ENCODE measurements at places on chromosomes 16 and 17.

- no peak for DNase-seq
Measured at GRCh38 chr16:10949424-10949970, 5.1 kb downstream of the CLEC16A start.

DNA sequence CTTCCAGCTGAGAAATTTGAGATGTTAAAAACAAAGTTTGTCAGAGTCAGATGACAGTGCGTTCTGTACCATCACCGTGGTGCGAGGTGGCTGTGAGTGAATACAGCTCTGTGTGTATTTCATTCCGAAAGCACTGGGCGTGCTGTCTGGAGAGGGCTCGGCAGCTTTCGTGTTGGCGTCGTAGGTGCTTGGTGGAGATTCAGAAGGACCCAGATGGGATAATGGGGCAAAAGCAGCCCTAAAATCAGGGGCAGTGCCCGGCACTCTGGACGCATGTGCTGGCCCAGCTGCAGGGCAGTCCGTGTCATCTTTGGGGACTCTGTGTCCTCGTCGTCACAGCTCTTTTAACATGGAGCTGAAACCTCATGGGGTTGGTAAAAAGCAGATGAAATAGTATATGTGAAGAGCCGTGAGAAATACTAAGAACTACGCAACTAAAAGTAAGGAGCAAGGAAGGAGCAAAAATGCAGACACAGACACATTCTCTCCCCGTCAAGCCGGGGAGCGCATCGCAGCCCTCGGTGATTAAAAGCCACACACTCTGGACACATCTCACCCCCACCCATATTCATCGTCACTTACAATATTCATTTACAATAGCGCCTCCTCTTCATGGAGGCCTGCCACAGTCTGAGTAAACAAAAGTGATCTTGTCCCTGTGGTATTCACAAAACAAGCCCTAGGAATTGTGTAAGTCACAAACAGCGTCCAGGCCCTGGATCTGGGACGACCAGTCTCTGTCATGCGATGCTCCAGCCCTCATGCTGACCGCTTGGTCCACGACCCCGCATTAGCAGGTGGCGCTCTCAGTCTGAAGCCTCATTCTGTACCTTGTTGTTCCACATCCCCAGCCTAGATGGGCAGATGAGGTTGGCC lies 206.7 kb downstream of the RPTOR start:
- DNase-seq, result no peak

DNA sequence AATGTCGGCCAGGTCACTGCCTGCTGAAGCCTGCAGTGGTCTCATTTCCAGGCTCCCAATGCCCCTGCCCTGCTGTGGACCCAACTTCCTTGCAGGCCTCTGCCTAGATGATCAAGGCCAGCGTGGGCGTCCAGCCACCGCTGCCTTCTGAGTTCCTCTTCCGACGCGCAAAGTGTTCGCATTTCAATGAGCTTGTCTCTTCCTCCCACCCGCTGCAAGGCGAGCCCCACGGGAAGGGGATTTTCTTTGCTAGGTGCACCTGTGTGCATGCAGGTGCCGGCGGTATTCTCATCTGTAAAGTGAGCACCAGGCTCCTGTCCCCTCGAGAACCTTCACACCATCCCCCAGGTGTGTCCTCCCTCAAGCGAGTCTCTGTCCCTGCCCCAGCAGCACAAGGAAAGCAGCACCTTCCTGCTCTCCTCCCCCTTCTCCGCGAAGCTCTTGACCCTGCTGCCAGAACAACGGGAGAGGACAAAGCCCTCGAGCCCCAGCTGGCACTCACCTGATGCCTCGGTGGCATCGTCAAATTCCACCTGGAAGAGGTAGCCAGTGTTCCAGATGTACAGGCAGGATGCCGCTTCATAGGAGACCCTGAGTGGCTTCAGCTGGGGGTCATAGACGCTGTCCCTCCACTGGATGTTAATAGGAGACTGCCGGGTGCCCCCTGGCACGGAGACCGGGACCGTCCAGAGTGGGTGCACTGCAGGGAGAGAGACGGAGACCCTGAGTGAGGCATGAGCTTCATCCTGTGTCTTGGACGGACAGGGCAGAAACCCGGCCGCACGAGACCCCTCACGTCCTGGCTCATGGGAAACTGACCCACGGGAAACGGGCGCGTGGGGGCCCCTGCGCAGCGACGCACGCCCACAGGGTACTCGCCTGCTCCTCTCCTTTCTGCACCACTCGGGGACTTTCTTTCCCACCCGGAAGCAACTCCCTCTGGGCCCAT lies 9.8 kb downstream of the CA5A start:
- no peak for DNase-seq

DNA sequence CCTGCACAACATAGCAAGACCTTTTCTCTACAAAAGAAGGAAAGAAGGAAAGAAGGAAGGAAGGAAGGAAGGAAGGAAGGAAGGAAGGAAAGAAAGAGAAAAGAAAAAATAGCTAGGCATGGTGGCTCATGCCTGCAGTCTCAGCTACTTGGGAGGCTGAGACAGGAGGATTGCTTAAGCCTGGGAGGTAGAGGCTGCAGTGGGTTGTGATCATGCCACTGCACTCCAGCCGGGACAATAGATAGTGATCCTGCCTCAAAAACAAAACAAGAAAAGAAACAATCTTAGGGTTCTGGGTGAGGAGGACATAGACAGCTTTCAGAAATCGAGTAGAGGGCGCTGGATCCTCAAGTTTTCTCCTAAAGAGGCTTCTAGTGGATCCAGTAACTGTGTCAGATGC lies 59.7 kb upstream of the CLEC3A start:
- no peak for DNase-seq

DNA sequence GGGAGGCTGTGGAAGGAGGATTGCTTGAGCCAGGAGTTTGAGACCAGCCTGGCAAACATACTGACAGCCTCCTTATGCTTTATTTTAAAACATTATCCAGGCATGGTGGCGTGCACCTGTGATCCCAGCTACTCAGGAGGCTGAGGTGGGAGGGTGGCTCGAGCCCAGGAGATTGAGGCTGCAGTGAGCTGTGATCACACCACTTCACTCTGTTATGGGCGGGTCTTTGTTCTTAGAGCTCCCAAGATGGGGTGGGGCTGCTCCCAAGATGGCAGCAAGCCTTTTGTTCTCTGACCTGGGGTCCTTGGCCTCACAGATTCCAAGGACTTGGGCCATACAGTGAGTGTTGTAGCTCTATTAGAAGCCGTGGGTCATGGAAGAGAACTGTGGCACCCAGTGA lies 26.1 kb upstream of the ST6GALNAC2 start:
- DNase-seq, result no peak

Data from Caco-2 (cell line).